Stimulated activated CD8-positive, alpha-beta memory T cell treated with anti-CD3 and anti-CD28 coated beads, Interleukin-2, amount 100 ng/mL, for 48 hours (primary cell): ENCODE measurements at places on chromosomes 3 and 15.

GRCh38 chr15:41862515-41863116, 24.0 kb downstream of the PLA2G4B start:
- DNase-seq = no peak

DNA sequence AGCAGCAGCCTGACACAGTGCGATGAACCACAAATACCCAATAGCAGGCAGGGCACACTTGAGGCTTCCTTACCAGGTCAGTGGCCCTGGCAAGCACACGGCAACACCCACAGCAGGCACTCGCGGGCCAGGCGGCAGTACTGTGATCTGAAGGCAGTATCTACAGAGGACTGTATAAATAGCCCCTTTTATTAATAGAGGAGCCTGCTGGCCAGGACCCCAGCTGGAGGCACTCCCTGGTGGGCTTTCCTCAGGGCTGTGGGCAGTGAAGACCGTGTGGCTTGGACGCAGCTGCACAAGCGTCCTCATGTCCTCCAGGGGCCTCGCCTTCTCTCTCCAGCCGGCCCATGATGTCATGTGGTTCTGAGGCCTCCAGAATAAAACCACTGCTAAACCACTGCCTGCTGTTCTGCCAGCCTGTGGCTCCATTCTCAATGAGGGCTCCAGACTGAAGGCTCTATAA, 44.1 kb downstream of the LRIG1 start:
- no peak for DNase-seq

- DNase-seq = no peak
These were observed 28.0 kb downstream of the TIPARP start for GRCh38 chr3:156702367-156702766.

DNA sequence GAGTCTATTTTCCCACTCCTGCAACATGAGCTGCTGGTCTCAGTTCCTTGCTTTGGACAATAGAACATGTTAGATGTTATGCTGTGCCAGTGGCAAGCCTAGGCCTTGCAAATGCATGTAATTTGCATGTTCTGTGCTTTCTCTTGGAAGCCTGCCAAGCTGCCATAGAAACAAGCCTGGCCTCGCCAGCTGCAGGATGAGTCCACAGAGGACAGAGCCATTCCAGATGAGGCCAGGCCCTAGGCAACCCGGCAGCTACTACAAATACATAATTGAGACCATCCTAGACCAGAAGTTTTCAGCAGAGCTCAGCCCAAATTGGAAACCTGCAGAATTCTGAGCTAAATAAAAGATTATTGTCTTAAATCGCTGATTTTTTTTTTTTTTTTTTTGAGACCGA, 39.6 kb downstream of the TRIM69 start:
- DNase-seq = no peak

GRCh38 chr3:173663696-173664111, 266.2 kb downstream of the NLGN1 start:
- DNase-seq = no peak
